ENCODE measurements at places on chromosomes 7 and 10. TPM values are rescaled to one million over a fixed set of nuclear protein-coding genes. Genes with fewer than 3 reads are reported as not detected.

MACC1 gene
- total RNA-seq = under 0.01 TPM

SUN3 gene
- not detected for total RNA-seq

THSD7A gene
- total RNA-seq = 16.1 TPM

CDK14 gene
- 1.6 TPM for total RNA-seq

KNDC1 gene
- 0.20 TPM for total RNA-seq

GJD4 gene
- not detected for total RNA-seq

CRHR2 gene
- not detected for total RNA-seq

C10orf105 gene
- total RNA-seq = not detected

ST8SIA6 gene
- 0.87 TPM for total RNA-seq

TYW1B gene
- total RNA-seq = 5.4 TPM

DNA sequence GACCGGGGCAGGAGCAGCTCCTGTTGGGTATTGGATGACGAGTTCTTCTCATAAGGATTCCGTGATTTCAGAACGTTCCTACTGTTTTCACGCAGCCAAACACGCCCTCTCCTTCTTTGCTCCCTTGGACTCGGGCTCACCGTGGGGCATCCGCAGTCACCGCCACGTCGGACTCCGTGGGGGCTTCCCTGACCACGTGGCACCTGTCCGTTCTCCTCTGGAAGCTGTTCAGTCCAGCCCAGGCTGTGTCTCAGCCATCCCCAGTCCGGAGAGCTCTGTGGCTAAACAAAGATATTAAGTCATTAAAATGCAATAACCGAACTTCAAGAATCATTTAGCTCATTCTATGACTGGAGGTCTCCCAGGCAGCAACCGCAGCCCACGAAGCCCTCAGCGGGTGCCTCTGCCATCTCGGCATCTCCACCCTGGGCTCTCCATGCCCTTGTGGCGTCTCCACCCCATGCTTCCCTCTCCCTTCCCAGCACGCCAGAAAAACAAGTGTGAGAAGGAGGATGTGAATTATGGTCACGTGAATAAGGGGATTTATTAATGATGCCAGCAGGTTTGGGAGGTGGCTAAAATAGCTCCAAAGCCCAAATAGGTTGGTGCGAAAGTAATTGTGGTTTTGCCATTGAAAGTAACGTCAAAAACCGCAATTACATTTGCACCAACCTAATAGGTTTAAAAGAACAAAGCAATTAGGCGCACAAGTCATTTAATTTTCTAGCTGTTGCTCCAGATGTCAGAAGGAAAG lies 224.6 kb upstream of the PPP2R2D start:
- DNase-seq = no peak

- peak; percentile 85 for DNase-seq
These were observed 20.4 kb downstream of the FRMPD2 start for GRCh38 chr10:48253970-48254657.

GRCh38 chr7:106140406-106141173 lies 28.5 kb upstream of the SYPL1 start:
- no peak for DNase-seq

- no peak for DNase-seq
These were observed 162.2 kb downstream of the RAPGEF5 start for GRCh38 chr7:22194658-22195273.

DNA sequence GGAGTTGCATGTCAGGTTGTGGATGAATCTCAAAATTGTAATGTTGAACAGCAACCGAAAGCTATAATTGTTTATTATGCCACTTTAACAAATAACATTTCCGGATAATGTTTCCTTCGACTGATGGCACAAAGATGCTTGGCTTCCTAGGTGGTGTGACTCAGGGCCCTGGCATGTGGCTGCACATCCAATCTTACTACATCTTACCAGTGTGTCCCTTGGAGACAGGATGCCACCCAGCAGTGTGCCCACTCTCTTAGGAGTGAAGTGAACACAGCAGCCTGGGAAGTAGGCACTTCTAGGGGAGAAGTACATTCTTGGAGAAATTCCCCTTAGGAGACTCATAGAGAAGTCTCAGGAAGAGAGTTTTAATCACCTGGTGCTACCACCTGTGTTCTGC lies 33.0 kb upstream of the GPR26 start:
- DNase-seq = no peak

- peak; percentile 75 for DNase-seq
These were observed 136.6 kb downstream of the PTPN20 start for GRCh38 chr10:47047577-47048525.

- no peak for DNase-seq
These were observed 48.8 kb downstream of the DAGLB start for GRCh38 chr7:6398943-6399342.

- DNase-seq = no peak
These were observed 501.0 kb upstream of the GALNT17 start for GRCh38 chr7:70630818-70631457.

- DNase-seq = peak; percentile 2
These were observed 181.0 kb upstream of the TMEM106B start for GRCh38 chr7:12030116-12030515.

DNA sequence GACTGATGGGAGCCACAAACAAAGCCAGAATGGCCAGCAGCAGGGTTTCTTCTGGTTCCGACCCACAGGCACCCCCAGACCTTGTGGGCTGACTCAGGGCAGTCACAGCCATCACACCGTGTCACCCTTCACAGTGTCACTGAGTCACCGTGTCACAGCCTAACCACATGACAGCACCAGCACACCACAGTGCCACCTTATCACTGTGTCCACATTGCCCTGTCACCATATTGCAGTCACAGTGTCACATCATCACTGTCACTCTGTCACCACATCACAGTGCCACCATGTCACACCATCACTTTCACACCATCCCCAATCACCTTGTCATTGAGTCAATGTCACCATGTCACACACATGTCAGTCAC lies 77.0 kb downstream of the OAT start:
- no peak for DNase-seq

DNA sequence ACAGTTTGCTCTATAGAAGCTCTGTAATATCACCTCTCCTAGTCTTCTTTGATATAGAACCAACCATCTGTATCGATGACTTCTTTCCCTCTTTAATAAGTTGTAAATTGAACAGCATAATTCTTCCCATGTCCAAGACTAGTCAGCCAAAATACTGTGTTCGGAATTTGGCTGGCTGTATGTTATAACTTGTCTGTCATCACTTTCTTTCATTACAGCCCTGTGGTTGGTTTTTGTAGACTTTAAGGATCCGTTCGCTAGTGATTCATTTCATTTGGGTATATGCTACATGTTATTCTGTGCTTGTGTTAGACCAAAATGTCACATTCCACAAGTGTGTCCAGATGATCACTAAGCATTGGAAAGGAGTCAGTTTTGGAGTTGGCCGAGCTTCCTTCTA lies 155.4 kb upstream of the ITGB1 start:
- no peak for DNase-seq

- DNase-seq = peak; percentile 70
These were observed 14.1 kb upstream of the LAMB1 start for GRCh38 chr7:108016841-108017775.

DNA sequence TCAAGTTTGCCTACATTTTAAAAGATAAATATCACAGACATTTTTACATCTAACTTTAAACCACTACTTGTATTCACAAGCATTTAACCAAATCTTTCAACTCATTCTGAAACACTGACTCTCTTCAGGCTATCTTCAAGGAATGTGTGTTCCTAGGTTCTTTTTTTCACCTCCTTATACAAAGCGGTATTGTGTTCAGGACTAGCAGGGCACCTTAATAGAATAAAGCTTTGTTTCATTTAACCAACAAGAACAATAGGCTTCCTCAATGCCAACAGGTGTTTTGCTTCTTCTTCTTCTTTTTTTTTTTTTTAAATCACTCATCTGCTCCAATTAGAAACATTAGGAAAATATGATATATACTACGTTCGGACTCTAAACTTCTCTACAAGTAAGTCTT lies 212.9 kb upstream of the SEMA3E start:
- DNase-seq = no peak

GRCh38 chr7:23107781-23108180 lies 2.2 kb downstream of the KLHL7 start:
- DNase-seq = peak; percentile 16

DNA sequence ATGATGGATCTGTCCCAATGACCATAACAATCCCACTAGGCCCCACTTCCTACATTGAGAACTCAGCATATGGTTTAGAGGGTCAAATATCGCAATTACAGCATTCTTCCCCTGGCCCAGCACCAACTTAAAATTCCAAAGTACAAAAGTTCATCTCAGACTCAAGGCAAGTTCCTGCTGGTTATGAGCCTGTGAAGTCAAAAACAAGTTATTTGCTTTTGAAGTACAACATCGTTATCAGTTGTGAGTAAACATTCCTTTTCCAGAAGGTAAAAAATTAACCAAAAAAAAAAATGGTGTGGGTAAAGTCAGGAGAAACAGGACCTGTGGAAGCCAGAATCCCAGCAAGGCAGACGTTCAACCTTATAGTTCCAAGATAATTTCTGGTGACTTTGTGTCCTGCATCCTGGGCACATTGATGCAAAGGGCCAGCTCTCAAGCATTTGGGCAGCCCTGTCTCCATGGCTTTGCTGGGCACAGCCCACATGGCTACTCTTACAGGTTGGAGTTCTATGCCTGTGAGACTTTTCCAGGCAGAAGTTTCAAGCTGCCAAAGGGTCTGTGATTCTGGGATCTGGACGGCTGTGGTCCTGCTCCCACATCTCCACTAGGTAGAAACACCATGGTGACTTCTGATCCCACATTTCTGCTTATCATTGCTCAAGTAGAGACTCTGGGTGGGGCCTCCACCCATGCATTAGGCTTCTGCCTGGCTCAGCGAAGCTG lies 37.5 kb downstream of the AKR1C8 start:
- no peak for DNase-seq

All from lung microvascular endothelial cell (primary cell).